ENCODE measurements at places on chromosomes 5 and 9.

DNA sequence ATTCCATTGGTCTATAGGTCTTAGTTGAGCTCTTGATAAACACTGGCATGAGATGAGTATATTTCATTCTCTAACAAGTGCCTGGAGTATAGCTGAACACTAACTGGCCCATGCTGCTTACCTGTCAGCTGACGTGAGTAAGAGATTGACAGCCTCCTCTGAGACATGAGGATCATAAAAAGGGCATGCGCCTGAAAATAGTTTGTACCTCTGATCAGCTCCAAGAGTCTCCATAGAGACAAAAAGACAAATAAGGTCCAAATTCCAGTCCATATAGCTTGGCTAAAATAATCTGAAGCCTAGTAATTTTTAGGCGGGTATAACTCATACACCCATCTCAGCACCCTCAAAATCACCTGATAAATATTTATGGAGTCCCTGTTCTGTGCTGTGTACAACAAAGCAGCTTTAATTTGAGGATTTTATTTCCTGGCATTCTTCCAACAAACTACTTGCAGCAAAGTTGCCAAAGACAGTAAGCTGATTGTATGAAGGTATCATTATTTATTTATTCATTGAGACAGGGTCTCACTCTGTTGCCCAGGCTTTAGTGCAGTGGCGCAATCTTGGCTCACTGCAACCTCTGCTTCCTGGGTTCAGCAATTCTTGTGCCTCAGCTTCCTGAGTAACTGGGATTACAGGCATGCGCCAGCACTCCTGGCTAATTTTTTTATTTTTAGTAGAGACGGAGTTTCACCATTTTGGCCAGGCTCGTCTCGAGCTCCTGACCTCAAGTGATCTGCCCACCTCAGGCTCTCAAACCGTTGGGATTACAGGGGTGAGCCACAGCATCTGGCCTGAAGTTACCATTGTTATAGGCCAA, 16.2 kb upstream of the FSD1L start:
- no peak for DNase-seq

DNA sequence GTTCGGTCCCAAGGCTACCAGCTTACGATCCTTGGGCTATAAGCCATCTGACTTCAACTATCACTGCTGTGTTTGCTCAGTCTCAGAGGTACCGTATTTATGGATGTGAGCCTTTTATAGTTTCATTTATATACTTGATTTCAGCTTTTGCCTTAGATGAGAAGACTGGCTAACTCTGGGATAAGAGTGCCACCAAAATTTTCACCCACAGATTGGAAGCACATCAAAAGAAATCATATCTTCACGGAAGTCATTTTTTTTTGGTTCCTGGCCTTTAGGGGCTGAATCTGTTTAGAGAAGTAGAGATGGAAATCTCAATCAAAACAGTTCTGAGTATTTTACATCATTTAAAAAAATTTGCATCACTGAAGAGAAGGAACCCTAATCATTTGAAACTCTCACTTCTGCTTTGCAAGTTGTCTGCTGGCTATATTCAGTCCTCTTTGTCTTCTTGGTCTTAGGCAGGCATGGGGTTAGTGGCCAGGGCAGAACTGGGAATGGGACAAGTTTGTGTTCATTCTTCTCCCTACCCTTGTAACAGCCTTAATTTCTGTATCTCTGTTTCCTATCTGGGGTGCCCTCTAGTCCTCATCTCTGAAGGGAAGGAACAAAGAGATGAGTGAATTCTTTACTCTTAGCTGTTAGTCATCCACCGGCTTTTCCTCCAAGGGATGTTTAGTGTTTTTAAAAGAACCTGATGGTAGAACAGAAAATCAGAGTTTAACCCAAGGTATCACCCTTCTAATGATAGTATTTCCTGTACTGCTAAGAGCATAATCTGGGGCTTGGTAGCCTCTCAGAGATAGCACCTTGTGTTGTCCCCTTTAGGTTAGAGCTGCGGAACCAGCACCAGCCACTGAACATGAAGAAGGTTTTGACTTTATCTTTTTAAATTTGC, 14.1 kb upstream of the TNFAIP8 start:
- peak; percentile 42 for DNase-seq

- no peak for DNase-seq
These were observed 26.2 kb downstream of the NDUFA8 start for GRCh38 chr9:122133263-122133983.

- peak; percentile 83 for DNase-seq
These were observed 24.0 kb upstream of the SLC9A3 start for GRCh38 chr5:548256-548655.

GRCh38 chr5:3429962-3430361, 165.7 kb upstream of the IRX1 start:
- DNase-seq = no peak

DNA sequence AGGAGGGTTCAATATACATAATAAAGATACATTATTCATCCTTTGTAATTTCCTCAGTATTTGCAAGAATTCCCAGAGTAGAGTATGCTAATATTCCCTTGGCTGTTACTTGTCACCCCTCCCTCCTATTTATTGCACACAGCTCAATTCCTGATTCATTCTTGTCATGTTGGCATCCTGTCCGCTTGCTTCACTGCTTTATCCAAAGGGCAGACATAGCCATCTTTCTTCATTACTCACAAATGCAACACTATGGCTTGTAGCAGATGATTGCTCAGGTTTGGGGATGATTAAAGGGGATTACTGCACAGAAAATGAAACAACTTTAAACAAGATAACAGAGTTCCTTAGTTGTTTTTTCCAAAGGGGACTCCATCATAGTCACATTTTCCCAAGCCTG, 1.2 kb upstream of the IL33 start:
- DNase-seq = no peak

- DNase-seq = no peak
These were observed 57.4 kb downstream of the IRF1 start for GRCh38 chr5:132433141-132433540.

GRCh38 chr5:94690778-94691177, 72.3 kb downstream of the SLF1 start:
- DNase-seq = no peak

DNA sequence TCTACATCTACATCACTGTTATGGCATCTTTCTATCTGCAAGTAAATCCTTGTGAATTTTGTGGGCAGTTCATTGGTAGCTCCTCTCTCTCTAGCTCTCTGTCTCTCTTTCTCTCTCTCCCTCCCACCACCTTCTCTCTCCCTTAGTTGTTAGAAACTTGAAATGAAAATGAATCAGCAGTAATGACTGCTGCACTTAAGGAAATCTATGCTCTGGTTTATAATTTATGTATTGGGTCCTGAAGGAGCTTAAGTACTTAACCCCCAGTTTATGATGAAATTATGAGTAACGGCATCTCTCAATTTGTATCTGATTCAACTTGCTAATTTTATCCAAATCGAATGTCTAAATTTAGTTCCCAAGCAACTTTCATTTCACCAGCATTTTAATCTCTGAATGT, 52.0 kb upstream of the PTGER4 start:
- no peak for DNase-seq

DNA sequence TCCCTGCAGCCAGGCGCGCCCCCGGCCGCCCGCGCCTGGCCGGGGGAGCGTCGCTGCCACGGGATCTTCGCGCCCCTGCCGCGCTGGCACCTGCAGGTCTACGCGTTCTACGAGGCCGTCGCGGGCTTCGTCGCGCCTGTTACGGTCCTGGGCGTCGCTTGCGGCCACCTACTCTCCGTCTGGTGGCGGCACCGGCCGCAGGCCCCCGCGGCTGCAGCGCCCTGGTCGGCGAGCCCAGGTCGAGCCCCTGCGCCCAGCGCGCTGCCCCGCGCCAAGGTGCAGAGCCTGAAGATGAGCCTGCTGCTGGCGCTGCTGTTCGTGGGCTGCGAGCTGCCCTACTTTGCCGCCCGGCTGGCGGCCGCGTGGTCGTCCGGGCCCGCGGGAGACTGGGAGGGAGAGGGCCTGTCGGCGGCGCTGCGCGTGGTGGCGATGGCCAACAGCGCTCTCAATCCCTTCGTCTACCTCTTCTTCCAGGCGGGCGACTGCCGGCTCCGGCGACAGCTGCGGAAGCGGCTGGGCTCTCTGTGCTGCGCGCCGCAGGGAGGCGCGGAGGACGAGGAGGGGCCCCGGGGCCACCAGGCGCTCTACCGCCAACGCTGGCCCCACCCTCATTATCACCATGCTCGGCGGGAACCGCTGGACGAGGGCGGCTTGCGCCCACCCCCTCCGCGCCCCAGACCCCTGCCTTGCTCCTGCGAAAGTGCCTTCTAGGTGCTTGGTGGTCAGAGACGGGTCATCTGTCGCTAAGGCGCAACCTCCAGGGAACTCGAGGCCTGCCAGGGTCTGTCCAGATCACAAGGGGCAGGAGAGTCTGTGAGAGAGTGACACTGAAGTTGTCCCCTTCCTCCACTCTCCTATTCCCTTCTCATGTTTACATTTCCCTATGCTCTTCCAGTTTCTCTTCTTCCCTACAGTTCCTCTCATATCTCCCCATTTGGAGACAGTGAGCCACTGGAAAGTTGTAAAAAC, 1.3 kb downstream of the GPR150 start:
- no peak for DNase-seq

GRCh38 chr5:90510438-90510837, 18.9 kb downstream of the LYSMD3 start:
- DNase-seq = no peak

DNA sequence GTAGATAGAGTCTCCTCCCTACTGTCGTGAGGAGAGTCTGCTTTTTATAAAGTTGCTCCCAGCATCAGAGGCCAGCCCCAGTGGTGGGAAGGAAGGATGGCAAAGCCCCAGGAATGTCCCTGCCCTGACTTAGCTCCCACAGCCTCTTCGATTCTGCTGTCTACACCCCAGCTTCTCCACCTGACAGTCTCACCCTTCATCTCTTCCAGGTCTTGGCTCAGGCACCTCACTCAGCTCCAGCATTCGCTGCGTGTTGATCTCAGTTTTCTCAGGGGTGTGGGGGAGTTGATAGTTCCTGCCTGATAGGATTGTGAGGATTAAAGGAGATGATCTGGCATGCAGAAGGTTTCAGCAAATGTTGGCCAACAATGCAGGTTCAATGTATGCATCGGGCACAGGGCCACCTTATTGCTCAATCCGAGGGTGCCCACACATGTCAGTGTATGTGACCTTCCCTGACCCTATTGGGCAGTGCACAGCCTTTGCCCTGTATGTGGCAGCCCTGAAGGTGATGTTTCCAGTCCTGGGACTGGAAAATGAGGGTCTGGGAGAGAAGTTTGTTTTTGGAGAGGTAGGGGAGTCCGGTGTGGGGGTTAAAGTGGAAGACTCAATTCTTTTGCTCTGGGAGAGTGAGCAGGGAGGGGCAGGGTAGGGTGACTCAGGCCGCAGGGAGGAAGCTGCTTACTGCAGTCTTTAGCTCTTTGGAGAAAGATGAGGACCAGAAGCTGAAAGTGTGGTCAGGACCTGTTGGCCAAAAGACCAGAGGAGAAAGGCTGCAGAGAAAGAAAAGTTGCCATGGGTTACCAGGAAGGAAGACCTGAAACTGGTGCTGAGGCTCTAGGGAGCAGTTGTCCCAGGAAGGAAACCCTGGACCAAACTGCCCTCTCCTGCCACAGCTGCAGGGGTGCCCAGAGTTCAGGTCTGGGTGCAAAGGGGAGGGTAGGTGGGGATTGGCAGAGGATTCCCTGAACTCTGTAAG, 153.2 kb downstream of the MACROH2A1 start:
- DNase-seq = peak; percentile 67

DNA sequence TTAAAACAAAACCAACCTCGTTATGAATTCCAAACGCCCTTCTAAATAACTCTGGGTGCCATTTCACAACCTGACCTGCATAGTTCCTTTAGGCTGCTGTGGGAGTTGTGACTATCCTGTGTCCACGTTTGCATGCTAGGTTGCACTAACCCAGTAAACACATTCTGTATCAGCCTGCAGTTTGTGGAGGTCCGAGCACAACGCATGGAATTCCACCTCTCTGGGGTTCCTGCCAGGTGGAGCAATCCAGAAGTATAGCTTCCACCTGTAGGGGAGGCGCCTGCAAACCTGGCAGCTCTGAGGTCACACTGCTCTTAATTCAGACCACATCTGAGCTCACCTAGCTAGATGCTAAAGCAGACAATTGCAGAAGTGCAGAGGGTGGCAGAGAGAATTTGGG, 57.2 kb downstream of the MARCHF3 start:
- no peak for DNase-seq

DNA sequence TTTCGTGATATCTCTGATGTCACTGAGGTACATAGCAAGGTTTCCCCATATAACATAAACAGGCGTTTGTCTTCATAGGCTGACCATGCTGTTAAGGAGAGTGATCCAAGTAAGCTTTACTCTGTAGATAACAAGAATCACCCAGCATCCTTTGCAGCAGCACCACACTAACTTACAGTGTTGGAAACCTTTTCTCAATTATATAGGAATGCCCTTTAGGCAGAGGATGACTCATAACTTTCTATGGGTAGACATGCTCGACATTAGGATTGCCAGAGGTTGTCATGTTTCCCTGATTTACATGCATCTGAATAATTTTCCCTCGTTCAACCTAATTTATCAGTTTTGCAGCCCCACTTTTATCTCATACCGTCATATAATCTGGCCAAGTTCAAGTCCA, 870.0 kb upstream of the CDH9 start:
- no peak for DNase-seq

- no peak for DNase-seq
These were observed 20.3 kb downstream of the AOPEP start for GRCh38 chr9:94746541-94747370.

DNA sequence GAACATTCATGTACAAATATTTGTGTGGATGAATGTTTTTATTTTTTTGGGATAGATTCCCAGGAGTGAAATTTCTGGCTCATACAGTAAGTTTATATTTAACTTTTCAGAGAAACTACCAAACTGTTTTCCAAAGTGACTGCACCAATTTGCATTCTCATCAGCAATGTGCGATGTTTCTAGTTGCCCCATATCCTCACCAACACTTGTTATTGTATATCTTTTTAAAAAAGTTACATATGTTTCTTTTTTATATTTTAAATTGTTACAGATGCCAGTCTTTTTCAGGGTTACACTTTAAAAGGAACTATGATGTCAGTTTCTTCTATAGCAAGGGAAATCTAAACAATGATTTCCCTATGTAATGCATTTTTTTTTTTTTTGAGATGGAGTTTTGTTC, 49.1 kb upstream of the SEMA4D start:
- DNase-seq = no peak

- DNase-seq = no peak
These were observed 138.8 kb downstream of the KDM4C start for GRCh38 chr9:6896562-6896961.

- no peak for DNase-seq
These were observed 56.3 kb downstream of the STX17 start for GRCh38 chr9:99962680-99963261.

DNA sequence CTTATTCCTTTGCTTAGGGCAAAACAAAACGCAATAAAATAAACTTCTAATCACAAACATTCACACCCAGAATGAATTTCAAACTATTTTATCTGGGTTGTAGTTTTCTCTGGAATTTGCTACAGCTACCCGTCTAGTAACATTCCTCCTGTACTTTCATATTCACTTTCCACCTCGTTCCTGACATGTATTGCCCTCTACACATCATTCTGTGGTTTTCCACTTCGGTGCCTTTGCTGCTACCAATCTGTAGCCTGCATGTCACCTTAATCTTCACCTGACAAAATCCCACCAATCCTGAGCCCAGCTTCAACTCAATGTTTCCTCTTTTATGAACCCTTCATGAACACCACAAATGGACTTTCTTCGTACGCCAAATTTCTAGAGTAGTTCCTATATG, 694.1 kb upstream of the C9orf72 start:
- DNase-seq = no peak

- no peak for DNase-seq
These were observed 58.1 kb downstream of the NNT start for GRCh38 chr5:43661102-43661501.

All from CD14-positive monocyte (primary cell).